Inflammatory macrophage treated with lipopolysaccharide for 1 hour (primary cell): ENCODE measurements at places on chromosomes 1 and 21.

DNA sequence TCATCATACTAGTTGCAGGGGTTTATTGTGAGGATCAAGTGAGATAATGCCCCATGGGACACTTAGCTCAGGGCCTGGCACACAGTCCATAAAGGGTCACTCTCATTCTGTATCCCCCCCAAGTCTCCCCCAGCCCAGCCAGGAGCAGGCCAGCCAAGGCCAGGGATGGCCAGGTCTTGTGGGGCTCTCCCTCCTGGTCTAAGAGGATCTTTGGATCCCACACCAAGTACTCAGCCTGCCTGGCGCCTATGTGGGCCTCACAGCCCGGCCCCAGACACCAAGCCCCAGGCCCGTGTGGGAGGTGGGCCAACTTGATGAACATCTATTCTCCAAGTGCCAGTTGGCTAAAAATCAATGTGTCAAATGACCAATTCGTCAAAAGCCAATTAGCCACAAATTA lies 117.8 kb downstream of the GLIS1 start:
- DNase-seq = no peak

DNA sequence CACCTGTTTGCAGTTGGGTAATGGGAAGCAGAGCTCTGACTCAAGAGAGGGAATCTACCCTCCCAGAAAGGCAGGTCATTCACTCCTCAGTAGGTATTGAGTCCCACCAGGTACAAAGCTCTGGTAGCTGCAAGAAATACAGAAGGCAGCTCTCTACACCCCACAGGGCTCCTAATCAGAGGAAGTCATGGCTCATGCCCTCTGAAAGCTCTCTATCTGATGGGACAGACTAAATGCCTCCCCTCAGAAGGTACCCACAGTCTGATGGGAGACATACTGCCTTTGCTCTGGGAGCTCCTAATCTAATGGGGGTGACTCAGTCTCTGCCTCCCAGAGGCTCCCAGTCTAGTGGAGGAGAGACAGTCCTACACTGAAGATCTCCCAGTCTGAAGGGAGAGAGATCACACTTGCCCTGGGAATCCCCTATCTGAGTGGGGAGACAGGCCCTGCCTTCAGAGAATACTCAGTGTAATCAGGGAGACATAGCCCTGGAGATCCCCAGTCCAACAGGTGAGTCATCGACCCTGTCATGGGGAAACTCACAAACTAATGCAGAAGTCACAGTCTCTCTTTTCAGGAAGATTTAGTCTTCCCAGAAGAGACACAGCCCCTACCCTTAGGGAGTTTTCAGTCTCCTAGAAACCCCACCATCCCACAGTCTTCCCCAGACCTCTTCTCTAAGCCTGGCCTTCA lies 23.7 kb downstream of the CAMK1G start:
- peak; percentile 84 for DNase-seq

GRCh38 chr21:20739421-20739820 lies 258.8 kb upstream of the NCAM2 start:
- no peak for DNase-seq

- no peak for DNase-seq
These were observed 75.0 kb upstream of the GUCA2A start for GRCh38 chr1:42239555-42239954.

- DNase-seq = no peak
These were observed 2.1 kb downstream of the KCNK2 start for GRCh38 chr1:215084621-215085020.

- no peak for DNase-seq
These were observed 2.1 kb downstream of the RYR2 start for GRCh38 chr1:237043846-237044636.

DNA sequence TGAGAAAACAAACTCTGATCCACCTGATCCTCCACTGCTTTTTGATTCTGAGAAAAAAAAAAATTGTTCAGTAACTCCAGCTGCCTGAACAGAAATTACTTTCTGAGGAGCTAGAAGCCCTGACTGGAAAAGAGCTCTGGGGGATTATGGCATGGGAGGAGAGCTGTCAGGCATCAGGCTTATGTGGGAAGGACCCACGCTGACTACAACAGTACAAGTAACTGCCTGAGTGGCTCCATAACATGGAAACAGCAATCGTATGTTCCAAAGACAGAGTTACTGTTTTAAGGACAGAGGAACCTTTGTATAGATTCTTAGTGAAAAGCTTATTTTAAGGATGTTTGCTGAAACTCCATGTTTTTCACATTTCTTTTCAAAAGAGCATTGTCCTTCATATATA lies 1.2 kb upstream of the ANGPTL7 start:
- DNase-seq = no peak

DNA sequence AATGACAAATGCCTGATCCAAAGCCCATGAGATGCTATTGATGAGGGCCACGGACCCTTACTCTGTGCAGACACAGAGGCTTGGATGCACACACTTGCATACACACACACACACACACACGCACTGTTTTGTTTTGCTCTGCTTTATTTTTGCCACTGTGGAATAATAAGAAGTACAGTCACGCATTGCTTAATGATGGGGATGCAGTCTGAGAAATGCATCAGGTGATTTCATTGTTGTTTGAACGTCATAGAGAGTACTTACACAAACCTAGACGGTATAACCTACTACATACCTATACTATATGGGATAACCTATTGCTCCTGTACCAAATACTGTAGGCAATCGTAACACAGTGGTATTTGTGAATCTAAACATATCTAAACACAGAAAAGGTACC lies 104.4 kb downstream of the RHOU start:
- no peak for DNase-seq

- DNase-seq = peak; percentile 46
These were observed 17.2 kb upstream of the FGGY start for GRCh38 chr1:59279645-59280044.

- no peak for DNase-seq
These were observed 103.7 kb downstream of the SLC16A1 start for GRCh38 chr1:112852276-112852675.

DNA sequence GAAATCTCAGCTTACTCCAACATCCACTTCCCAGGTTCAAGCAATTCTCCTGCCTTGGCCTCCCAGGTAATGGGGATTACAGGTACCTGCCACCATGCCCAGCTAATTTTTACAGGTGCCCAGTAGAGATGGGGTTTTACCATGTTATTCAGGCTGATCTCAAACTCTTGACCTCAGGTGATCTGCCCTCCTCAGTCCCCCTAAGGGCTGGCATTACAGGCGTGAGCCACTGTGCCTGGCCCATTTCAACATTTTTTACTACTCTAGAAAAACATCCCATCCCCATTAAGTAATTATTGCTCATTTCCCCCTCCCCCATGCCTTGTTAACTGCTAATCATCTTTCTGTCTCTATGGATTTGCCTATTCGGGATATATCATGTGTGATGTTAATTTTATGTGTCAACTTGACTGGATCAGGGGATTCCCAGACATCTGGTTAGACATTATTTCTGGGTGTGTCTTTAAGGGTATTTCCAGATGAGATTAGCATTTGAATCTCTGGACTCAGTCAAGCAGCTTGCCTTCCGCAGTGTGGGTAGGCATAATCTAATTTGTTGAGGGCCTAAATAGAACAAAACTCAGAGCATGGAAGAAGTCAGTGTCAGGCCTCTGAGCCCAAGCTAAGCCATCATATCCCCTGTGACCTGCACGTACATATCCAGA lies 33.0 kb upstream of the ZBTB8B start:
- peak; percentile 20 for DNase-seq

DNA sequence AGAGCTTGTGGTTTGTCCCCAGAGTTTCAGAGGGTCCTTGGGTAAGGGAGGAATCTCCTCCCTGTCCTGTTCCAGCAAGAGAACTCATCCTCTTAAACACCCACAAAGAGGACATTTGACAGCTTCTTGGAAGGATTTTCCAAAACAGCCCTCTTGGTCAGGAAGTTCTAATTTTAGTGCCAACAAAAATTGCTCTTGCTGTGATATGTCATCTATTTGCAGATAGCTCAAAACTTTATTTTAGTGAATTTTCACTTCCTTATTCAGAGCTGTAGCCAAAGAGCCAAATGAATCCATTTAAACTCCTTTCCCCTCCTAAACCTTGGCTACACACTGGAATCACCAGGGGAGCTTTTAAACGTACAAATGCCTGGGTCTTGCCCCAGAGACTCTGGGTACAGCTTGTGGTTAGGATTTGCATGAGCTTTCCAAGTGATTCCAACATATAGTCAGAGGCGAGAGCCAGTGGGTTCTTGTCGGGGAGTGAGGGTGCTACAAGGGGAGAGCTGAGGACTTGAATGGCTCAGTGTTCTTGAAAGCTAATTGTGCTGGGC lies 11.8 kb upstream of the RASSF5 start:
- DNase-seq = peak; percentile 93

DNA sequence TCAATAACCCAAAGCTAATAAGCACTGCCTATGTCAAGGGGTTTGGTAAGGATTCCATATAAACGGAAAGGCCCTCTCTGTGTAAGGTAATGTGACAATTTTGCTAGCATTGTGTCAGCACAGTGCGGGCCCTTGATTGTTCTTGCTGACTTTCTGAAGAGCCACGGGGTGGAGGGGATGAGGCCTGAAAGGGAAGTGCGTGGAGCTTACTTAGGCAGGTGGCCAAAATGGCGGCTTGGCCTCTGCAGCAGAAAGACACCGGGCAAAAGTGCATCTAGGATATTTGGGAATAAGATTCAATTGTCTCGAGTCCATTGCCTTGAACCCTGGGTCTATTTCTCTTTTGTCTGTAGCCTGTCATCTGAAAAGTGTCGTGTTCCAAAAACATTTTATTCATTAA lies 114.3 kb downstream of the TGFB2 start:
- no peak for DNase-seq
